ENCODE measurements at places on chromosomes 2 and 18.

- DNase-seq, result no peak
Observed at GRCh38 chr2:167853717-167854116, 393.7 kb downstream of the STK39 start.

DNA sequence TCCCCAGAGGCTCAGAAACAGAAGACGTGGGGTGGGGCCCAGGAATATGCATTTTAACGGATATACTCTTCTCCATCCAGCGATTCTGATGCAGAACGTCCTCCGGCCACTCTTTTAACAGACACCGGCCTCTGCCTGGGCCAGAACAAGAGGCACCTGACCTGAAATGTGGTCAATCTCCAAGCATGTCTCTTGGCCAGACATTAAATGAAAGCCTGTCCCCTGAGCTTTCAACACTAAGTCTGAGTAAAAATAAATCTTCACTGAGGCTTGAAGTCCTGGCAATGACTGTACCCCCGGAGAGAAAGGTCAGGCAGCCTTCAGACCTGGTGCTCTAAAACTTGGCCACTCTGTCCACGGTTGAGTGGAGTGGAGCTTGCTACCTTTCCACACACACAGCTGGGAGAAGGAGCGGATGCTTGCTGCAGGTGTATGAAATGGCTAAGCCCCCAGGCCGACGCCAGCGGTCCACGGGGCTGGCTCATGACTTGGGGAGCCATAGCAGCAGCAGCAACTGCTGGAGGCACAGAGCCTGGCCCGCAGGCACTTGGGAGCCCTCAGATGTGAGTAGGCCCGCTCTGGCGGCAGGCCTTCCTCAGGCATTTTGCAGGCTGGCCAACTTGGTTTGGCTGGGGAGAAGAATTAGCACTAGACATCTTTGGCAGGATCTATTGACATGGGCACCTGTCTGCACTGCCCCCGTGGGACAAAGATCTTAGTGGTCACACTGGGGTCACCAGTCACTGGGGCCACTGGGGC is 79.7 kb downstream of the TMEM17 start:
- DNase-seq, result no peak

DNA sequence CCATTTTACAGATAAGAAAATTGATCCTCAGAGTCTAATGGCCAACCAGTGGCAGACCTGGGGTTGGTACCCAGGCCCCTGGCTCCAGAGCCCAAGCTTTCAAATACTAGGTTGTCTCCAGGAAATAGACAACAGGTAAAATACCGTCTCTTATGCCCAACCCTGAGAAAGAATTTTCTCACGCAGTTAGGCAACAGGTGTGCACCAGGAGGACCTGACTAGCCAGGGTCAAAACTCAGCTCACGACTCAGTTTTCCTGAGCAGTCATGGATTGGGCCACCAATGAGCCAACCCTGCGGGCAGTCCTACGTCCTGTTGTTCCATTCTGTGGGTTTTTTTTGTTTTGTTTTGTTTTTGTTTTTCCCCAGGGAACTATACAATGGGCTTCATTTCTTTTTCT is 13.5 kb downstream of the TRIB2 start:
- DNase-seq, result no peak

DNA sequence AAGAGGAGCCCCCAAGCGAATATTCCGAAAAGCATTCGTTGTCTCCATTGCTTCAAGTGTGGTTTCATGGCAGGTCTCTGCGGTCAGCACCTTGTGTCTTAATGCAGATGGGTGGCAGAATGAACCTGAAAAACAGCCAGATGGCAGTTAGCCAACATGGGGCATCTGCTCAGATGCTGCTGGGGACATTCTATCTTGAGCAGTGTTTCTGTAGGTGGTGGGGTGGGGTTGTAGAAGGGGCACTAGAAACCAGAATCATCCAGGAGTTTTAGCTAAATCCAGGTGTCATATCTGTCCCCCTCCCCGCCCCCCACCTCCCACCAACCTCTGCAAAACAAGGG is 42.1 kb downstream of the ST6GAL2 start:
- no peak for DNase-seq

DNA sequence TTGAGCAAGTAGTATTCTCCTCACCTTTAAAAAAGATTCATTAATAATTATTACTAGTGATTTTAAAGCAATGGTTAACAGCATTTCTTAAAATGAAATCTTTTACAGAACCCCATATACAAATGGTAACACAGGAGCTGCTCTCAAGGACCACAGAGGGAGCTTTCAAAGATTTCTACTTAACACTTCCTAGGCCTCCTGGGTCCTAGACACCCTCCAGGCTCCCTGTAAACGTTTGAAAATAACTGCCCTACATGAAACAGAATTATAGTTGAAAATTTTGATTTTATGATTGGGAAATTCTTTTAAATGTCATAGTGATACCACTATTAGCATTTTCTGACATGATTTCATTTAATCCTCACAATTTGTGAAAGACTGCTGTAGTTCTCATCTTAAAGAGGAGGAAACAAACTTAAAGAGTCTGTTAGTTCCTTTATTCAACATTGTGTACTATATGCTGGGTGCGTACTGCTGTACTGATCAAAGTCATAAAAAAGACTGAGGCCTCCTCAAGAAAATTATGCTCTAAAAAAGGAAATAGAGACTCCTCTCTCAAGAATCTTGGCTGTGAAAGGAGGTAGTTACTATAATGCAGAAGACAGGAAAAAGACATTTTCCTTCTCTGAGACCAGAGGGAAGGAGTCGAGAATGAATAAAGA is 10.6 kb downstream of the CUL3 start:
- DNase-seq, result no peak

DNA sequence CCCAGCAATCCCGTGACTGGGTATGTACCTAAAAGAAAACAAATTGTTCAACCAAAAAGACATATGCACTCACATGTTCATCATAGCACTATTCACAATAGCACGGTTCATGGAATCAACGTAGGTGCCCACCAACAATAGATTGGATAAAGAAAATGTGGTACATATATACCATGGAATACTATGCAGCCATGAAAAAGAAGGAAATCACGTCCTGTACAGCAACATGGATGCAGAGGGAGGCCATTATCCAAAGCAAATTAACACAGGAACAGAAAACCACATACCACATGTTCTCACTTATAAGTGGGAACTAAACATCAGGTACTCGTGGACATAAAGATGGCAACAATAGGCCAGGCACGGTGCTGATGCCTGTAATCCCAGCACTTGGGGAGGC is 207.9 kb upstream of the TNP1 start:
- DNase-seq, result no peak

DNA sequence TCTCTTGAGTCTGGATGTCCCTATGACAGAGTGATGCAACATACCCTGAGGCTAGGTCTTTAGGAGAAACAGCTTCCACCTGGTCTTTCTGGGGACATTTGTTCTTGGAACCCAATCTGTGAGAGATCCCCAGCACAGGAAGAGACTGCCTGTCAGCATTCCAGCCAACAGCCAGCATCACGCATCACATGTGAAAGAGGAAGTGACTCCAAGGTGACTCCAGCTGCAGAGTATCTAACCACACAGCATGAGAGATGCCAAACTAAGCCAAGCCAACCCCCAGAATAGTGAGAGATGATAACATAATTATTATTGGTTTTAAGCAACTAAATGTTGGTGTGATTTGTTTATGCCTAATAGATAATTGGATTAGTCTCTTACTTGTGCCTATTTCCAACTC is 35.7 kb downstream of the C18orf63 start:
- DNase-seq, result peak; percentile 79

DNA sequence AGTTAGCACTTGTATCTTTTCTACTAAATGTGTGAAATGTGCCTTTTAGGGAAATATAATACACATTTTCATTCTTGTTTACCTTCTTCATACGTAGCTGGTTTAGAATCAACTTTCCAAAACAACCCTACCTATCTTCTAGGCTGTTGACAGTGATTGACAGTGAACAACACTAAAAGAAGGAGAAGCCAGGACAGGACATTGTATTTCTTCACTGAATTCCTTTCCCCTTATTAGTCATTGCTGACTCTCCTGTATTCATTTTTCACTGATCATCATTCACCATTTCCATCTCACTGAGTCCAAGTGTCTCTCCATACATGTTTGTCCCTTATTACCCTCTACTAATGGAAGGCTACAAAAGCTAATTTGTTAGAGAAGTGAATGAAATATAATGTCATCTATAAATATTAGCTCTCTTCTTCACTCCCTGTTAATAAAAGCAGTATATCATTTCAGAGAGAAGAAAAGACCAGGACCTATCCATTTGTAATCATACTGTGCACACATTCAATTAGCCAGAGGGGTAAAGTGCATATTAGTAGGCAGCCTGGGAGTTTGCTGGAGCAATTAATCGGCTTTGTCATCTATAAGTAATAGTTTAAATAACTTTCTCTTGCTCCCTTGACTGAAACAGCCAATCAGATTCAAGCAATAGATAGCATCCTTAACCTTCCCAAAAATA is 192.5 kb upstream of the FOSL2 start:
- no peak for DNase-seq

DNA sequence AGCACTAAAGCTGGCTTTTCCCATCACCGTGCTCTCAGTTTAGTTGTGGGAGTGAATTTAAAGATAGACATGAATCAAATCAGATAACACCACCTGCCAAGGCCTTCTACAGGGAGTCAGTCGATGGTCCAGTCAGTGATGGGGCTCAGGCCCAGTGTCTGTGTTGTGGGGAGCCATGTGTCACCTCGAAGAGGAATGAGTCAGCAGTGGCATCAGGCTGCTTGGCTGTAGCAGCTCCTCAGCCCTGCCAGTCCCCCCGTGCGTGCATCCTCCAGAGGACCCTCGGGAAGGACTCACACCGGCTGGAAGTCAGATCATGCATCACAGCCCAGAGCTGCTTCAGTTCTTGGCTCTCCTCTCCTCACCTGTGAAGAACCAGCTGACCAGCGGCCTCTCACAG is 420.4 kb upstream of the RAB6C start:
- DNase-seq, result no peak

DNA sequence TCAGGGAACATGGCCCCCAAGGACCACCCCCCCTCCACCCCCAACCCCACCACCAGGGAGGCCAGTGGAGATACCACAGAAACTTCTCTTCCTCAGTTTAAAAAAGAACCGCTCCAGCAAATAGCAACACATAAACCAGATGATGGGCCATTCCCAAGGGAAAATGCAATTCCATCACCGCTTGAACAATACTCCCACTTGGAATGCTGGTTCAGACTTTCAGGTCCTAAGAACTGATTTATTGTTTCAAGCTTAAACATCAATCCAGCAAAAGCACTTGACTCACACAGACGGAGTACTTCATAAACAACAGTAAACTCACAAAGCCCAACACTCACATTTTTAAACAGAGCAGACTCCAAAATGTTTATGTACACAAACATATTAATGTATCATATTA is 6.9 kb downstream of the HDAC4 start:
- DNase-seq, result no peak

- DNase-seq, result peak; percentile 32
Observed at GRCh38 chr18:58046794-58047555, 2.9 kb downstream of the NEDD4L start.

GRCh38 chr2:66661253-66662173 is 226.6 kb downstream of the MEIS1 start:
- DNase-seq, result no peak

DNA sequence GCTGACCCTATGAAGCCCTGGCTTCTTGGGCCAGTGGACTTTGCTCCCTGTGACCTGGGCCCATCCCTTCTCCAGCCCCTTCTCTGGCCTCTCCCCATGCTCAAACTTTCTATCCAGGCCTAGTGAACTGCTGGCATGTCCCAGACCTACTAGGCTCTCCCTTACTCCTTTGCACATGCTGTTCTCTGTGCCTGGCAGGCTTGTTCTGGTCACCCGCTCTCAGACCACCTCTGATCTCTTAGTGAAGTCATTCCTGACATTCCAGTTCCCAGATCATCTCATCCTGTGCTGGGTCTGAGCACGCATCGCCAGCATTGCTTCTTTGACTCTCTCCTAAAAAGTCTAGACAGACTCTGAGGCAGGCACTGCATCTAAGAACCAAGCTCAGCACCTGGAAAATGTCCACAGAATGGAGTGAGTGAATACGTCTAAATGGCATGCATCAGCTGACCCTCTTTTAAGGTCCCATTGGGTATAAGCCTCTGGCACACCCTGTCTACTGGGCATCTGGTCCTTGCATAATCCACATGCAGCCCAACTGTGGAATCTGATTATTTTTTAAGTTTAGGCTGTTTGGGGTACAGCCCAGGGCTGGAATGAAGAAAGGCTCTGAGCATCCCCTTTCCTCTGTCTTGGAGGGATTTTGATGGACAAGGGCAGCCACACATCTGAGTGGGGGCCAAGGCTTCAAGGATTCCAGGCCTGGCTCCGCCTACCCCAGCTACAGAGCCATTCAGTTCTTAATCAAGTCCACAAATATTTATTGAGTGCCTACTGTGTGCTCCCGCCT is 130.6 kb upstream of the HAAO start:
- no peak for DNase-seq

- DNase-seq, result no peak
Observed at GRCh38 chr2:199734651-199735050, 116.3 kb downstream of the FTCDNL1 start.

GRCh38 chr2:120750488-120751210 is 15.0 kb downstream of the GLI2 start:
- no peak for DNase-seq

- DNase-seq, result no peak
Observed at GRCh38 chr2:16881122-16881521, 215.5 kb upstream of the CYRIA start.

DNA sequence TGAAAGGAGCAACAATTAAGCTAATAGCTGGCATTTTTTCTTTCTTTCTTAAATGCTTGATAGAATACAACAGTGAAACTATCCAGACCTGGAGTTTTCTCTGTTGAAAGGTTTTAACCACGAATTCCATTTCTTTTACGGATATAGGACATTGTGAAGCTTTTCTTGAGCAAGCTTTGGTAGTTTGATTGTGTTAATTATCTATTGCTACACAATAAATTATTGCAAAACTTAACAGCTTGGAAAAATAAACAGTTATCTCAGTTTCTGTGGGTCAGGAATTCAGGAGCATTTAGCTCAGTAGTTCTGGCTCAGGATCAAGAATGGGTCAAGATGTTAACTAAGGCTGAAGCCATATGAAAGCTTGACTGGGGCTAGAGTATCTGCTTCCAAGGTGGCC is 11.7 kb downstream of the PHOSPHO2 start:
- DNase-seq, result no peak

DNA sequence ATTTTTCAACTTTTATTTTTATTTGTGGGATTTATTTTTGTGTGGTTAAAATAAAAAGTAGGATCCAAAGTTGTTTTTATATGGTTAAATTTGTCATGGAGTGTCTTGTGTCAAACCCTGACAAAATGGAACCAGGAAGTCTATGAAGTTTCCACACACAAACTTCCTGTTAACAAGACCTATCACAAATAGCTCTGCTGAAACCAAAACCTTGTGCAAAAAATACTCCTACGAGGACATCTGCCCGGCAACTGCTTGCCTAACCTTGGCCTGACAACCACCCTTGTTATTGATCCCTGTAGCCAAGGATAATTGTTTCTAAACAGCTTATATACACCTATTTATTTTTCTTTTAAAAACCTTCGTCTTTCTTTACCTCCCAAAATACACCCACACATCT is 389.6 kb downstream of the TRIB2 start:
- DNase-seq, result no peak

DNA sequence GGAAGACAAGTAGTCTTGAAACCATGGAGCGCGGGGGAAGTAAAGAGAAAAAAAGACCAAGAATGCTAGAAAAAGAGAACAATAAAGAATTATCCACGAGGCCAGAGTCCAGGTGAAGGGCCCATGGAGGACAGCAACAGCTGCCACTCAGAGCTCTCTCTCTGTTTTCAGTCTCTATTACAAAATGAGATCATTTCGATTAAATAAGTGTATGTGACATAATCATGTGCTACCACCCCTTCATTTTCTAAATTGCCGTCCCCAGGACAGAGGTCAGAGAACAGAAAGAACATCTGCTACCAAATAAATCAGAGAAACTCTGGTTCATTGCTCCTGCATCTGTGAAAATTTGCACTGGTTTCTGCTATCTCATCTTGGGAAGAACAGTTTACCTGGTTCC is 838.7 kb downstream of the RNF144A start:
- DNase-seq, result no peak
